ENCODE measurements at places on chromosomes 5 and 9.

DNA sequence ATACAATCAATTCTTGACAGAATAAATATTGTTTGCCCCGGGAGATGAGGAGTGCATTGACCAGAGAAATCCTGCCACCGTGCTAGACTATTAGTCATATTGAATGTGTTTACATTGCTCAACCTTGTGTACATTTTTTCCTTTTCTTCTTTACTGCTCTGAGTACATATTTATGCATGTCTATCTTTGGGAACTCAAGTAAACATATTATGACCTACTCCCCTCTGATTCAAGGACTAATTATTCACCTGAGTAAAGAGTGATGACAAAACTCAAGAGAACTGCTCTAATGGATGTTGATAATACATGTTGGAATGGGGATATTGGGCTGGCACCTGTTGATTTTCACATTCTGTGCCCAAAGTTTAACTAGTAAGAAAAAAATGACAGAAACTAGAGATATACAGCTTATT lies 3.9 kb upstream of the SPINK1 start:
- DNase-seq: no peak

DNA sequence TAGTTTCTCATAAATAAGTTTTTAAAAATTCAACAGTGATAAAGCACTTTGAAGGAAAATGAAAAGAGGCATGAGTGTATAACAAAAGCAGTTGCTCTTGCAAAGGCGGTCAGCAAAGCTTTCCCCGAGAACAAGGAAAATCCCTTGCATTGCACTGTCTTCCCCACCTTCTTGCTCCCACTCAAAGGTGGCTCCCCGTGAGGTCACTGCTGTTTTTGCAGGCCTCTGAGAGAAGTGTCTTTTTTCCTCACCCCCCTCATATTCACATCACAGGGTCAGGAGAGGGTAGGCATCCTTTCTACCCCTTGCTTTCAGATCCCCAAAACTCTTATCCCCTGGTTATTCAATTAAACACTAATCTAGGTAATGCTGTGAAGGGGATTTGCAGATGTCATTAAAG lies 15.2 kb upstream of the SLC36A1 start:
- no peak for DNase-seq

DNA sequence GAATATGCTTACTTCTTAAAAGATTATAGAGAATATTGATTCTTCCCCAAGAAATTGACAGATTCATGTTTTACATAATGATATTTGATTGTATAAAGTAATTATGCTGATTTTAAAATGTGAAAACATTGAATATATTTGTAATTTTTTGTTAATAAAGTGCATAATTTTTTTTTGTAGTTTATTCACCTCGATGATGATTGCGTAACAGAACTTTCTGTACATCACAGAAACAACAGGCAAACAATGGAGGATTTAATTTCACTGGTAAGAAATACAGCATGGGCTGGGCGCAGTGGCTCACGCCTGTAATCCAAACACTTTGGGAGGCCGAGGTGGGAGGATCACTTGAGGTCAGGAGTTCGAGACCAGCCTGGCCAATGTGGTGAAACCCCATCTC lies 70.1 kb downstream of the MELK start:
- no peak for DNase-seq

- DNase-seq: no peak
Observed at GRCh38 chr9:126613651-126614050, at the start of gene LMX1B. Gene LMX1B, plus strand, starts transcription at chr9:126613928. Its CDS starts 522 bp downstream, at chr9:126614450.

DNA sequence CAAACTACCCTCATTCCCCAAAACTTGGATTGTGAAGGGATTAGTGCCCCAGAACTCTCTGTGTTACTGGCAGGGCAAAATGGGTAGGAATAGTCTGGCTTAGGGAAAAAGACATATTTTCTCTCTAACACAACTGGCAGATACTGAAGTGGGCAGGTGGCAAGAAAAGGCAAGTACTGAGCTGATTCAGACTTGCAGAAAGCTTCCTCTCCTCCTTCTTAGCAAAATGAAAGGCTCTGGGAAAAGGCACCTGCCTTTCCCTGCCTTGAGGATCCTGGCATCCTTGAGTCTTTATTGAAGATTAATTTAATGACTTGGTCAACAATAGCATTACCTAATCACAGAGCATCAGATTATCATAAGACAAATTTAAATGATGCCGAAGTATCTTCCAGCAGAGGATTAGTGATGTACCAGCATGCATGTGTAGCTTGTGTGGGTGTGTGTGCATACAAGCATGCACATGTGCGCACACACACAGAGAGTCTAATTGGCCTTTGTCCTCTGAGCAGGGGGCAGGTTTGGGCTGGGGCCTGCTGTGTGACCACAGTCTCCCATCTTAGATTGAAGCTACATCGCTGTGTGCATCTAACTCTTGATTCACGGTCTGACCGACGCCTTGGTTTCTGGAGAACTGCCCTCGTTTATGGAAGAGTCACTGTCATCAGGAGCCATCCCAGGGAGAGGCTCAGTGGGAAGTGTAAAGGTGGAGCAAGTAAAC lies 294.8 kb downstream of the AOPEP start:
- no peak for DNase-seq

DNA sequence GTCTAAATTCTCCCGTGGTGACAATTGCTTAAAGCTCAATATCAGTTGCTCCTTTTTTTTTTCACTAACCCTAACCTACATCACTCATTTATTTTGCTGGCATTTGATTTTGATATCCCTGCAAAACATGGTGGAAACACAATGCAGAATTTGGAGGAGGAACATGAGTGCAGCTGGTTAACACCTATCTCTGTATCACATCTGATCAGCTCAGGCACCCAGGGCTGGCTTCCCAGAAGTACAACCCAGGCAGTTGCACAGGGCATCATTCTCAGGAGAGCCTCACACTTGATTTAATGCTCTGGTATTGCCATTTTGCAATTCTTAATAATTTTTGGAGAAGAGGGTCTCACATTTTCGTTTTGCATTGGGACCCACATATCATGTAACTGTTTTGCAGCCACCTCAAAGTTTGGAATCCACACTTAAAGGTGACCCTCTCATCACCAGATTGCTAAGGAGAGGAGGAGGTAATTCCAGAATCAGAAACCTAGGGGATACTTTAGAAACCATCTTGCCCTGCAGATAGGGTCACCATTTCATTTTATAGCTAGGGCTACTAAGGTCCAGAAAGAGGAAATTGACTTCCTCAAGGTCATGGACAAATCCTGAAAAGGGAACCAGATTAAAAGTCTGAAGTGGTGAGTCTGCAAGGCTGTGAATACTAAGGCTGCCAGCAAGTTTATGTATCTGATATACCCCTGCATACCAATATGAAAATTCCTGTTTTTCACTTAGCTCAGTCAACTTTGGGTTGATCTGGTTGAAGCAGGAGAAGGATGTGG lies 19.3 kb upstream of the ADAM19 start:
- no peak for DNase-seq

All from activated CD4-positive, CD25-positive, alpha-beta regulatory T cell treated with anti-CD3 and anti-CD28 coated beads, Interleukin-2, amount 50 U/mL, for 72 hours (primary cell).